ENCODE measurements at places on chromosomes 16 and 17.

DNA sequence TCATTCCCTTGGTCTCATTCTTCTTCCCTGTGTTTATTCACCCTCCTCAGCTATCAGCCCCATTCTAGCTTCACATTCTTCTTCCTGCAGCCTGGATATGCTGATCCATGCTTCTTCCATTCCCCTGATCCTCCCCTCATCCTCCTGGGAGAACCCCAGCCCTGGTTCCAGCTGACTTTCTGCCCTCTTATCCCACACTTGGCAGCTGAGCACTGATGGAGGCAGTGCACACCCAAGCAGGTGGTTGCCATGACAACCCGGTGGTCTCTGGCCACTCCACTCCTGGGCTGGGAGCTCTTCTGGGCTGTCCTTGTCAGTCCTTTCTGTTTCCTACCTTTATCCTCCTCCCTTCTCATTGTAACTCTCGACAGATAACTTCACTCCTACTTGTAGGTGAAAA lies 16.7 kb upstream of the TUBG2 start:
- DNase-seq, result no peak

DNA sequence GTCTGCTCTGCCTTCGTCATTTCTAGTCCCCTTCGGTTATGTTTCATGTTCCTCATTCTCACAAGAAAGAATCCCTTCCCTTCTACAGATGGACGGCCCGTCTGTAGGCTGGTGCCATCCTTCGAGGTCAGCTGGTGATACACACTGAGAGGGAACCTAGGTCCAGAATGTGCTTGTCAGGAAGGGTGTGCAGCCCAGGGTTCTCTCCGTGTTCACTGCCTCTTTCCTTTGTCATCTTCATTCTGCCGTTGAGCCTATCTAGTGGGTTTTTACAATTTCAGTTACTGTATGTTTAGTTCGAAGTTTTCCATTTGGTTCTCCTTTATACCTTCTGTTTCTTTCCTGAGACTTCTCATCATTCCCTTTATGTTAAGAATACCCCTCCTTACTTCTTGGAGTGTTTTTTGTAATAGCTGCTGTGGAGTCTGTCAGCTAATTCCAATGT lies 18.9 kb downstream of the KIAA0513 start:
- no peak for DNase-seq

GRCh38 chr16:57899771-57900661 lies 70.9 kb downstream of the CNGB1 start:
- peak; percentile 71 for DNase-seq

- DNase-seq, result no peak
Observed at GRCh38 chr16:25027781-25028180, 12.6 kb upstream of the ARHGAP17 start.

DNA sequence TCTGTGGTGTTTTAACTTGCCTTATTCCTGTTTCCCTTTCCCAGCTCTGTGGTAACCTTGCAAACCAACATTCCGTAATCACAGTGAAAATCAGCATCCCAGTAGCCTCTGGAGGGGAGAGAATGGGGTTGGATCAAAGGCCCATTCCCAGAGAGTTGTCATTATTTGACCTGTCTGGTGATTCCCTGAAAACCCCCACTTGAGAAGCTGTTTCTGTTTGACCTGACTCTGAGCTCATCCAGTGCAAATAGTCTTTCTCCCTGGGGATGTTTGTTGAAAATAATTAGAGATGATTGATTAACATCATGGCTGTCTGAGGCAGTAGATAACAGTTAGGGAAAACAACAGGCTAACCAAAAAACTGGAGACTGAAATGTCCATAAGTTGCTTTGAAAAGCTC lies 3.0 kb downstream of the CACNG1 start:
- no peak for DNase-seq

DNA sequence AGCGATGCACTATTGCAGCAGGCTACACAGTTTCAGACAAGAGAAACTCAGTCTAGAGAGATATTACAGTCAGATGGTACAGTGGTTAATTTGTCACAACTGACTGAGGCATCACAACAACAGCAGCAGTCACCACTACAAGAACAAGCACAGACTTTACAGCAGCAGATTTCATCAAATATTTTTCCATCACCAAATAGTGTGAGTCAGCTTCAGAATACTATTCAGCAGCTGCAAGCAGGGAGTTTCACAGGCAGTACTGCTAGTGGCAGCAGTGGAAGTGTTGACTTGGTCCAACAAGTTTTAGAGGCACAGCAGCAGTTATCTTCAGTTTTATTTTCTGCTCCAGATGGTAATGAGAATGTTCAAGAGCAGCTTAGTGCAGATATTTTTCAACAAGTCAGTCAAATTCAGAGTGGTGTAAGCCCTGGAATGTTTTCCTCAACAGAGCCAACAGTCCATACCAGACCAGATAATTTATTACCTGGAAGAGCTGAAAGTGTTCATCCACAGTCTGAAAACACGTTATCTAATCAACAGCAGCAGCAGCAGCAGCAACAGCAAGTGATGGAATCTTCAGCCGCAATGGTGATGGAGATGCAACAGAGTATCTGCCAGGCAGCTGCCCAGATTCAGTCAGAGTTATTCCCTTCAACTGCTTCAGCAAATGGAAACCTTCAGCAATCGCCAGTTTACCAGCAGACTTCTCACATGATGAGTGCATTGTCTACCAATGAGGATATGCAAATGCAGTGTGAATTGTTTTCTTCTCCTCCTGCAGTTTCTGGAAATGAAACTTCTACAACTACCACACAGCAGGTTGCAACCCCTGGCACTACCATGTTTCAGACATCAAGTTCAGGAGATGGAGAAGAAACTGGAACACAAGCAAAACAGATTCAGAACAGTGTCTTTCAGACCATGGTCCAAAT lies 34.1 kb downstream of the NQO1 start:
- DNase-seq, result no peak

- no peak for DNase-seq
Observed at GRCh38 chr16:69709456-69710084, 16.8 kb downstream of the NQO1 start.

DNA sequence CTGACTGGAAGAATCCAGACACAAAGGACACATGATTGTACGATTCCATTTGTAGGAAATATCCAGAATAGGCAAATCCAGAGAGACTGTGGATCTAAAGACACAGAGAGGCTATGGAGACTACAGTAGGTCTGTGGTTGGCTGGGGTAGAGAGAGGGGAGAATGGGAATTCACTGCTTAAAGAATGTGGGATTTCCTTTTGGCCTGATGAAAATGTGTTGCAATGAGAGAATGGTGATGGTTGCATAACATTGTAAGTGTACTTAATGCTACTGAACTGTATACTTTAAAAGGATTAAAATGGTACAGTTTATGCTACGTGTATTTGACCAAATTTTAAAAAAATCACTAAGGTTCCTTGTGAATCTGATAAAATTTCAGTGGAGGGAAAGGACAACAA lies 62.1 kb downstream of the GPRC5B start:
- no peak for DNase-seq

DNA sequence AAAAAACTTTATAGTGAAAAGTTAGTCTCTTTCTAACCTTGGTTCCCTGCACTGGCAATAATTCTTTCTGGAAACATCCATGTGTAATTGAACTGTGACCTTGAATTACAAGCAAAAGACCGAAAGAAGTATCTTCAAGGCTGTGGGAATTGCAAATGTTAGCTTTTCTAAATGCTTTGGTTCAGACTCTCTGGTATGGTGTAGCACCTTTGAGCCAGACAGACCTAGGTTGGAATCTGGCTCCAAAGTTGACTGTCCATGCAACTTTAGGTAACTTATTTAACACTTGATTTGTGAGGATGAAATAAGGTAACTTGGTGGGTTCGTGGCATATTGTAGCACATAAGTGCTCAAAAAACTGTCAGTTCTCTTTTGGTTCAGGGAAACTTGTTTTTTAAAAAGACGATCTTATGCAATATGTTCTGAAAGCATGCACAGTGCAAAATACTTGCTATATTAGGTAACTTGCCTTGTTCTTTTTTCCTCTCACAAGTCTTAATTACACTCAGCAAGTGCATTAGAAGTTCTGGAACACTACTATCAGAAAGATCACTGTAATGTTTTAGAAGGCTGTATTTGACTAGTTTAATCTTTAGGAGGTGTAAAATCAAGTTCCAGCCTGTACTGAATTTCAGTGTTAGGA lies 46.3 kb downstream of the TANGO6 start:
- no peak for DNase-seq

GRCh38 chr16:78230832-78231231 lies 131.4 kb downstream of the WWOX start:
- no peak for DNase-seq
